Activated CD4-positive, alpha-beta T cell treated with anti-CD3 and anti-CD28 coated beads, Interleukin-2, amount 10 ng/mL, durations not matched to agents 24 days and 14 days (primary cell): ENCODE measurements at places on chromosomes 7 and 10. TPM values are rescaled to one million over a fixed set of nuclear protein-coding genes. Genes with fewer than 3 reads are reported as not detected.

DNA sequence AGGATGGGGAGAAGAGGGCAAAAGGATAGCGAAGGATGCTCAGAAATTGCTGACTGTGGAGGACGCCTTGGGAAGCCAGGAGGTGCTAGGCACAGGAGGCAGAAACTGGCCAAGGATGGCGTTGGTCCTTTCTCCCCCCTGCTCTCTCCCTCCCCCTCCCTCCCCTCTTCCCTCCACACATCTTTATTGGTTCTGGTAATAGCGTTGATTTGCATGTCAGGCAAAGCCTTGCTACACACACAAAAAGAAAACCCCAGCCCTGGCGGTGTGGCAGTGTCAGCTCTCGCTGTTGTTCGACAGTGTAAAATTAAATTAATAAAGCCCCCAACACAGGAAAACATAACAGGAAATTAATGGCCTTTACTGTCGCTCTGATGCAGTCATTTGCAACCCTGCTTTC, 47.2 kb downstream of the PAX2 start:
- no peaks in the 10 kb centered on the region for H3K4me1 ChIP-seq
- no peaks in the 10 kb centered on the region for H3K36me3 ChIP-seq
- H3K27ac ChIP-seq = no peak overlapping the region
- H3K4me3 ChIP-seq = no peak overlapping the region

GRCh38 chr10:126596472-126597016, 73.9 kb downstream of the C10orf90 start:
- H3K4me3 ChIP-seq = no peak overlapping the region
- no peak overlapping the region for H3K27ac ChIP-seq
- no peaks in the 10 kb centered on the region for H3K36me3 ChIP-seq
- no peak for DNase-seq
- no peaks in the 10 kb centered on the region for H3K27me3 ChIP-seq
- H3K4me1 ChIP-seq = no peaks in the 10 kb centered on the region

- DNase-seq = no peak
- no peak overlapping the region for H3K27ac ChIP-seq
- no peaks in the 10 kb centered on the region for H3K36me3 ChIP-seq
- no peak overlapping the region for H3K4me3 ChIP-seq
- H3K4me1 ChIP-seq = peaks cover 3% of the 10 kb centered on the region
- H3K27me3 ChIP-seq = peaks cover 2% of the 10 kb centered on the region
Measured at GRCh38 chr10:80057171-80057570, 21.3 kb upstream of the TMEM254 start.

- H3K27me3 ChIP-seq = peaks cover 3% of the 10 kb centered on the region
- no peaks in the 10 kb centered on the region for H3K36me3 ChIP-seq
- peak; percentile 40 for DNase-seq
- H3K4me3 ChIP-seq = no peak overlapping the region
Measured at GRCh38 chr7:66281678-66282590, 76.8 kb downstream of the TPST1 start.

ANKRD30A gene
- not detected in 2 replicates for total RNA-seq

PRPS1L1 gene
- not detected in 2 replicates for total RNA-seq

WNT2 gene
- not detected in 2 replicates for total RNA-seq
